ENCODE measurements at places on chromosomes 4 and X.

DNA sequence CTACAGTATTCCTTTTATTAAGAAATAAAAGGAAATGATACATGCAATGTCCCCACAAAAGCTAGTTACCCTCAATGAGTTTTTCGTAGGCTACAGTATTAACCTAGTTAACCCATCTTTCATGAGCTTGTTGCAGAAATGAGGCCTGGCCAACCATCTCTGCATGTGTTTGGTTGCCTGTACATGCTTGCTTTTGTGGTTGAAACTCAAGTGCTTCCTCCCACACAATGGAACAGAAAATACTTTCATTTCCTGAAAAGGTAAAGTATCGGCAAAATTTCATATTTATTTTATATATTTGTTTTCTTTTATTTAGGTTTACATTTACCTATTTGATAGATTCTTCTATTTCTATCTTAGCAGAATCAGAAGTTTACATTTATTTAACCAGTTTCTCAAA lies 214.6 kb upstream of the FAM241A start:
- no peak for DNase-seq

GRCh38 chr4:125390727-125391126 lies 76.0 kb downstream of the FAT4 start:
- no peak for DNase-seq

- peak; percentile 32 for DNase-seq
Measured at GRCh38 chr4:55396308-55397125, 760 bp downstream of the TMEM165 start.

DNA sequence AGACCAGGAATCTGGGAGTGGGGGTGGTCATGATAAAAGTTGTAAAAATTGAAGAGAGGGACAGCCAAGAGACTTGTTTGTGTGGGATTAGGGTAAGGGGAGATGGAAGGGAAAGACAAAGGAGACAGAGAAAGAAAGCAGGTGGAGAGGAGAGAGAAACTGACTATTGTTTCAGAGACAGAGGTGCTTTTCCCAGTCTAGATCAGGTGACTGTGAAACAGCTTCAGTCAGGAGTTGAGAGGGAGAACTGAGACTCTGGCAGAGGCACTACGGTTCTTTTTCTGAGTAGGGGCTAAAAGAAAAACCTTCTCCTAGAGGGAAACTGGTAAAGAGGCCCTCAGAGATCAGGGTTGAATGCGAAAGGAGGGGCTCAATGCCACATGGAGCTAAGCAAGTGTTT lies 106.4 kb downstream of the KDR start:
- DNase-seq = no peak

DNA sequence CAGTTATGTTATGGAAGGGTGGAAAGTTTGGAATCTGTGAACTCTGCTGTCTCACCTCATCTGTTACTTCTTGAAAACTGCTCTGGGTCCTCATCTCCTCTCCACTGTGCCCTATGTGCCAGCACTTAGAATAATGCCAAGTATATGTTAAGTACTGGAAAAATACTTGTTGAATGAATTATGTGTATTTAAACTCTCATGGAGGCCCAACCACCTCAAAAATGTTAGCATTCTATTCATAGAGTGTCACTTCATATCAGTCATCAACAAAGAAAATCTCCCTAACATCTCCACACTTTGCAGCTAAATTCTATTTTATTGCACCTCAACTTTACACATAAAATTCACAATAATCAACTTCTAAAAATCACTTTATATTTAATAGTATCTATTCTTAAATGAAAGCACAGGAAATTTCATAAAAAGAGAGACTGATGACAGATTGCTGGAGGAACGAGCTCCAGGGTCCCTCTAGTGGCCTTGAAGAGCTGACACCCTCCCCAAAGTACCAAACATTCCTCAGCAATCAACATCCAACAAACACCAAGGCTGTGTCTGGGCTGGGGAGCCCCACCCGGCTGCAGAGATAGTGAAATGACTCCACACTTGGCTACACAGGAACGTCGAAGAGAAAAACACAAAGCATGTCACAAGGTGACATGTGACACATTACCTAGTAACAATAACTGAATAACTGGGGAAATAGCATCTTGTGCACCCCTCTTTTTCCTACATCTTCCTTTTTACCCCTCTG lies 45.8 kb downstream of the SLC39A8 start:
- peak; percentile 1 for DNase-seq

DNA sequence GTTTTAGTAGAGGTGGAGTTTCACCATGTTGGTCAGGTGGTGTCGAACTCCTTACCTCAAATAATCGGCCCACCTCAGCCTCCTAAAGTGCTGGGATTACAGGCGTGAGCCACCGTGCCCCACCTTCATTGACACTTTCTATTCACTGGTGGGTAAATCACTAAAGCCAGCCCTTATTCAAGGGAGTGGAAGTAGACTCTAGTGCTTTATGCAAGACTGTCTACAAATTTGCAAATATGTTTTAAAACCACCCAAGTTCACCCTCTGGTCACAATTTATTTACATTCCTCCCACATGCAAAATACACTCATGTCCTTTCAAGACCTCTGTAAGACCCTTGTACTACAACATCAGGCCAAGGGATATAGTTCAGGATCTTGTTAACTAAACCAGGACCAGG lies 45.0 kb downstream of the SLC34A2 start:
- DNase-seq = no peak

- DNase-seq = no peak
Measured at GRCh38 chr4:8016527-8016926, 76.9 kb upstream of the AFAP1 start.

DNA sequence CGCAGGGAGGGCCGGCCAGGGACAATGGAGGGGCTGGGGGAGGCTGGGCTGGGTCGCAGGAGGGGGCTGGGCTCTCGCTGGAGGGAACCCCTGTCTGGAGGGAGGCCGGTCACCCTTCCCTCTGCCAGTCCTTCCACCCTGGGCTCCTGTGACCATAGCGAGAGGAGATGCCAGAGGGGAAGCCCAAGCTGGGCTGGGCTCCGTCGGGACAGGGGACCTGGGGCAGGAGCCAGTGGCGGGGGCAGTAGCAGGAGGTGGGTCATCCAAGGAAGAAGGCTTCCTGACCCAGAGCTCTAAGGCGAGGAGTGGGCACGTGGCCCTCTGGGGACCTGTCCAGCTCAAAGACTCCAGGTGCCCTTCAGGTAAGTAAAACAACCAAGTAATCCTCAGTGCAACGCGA lies 16.9 kb downstream of the CTAG1B start:
- no peak for DNase-seq

GRCh38 chrX:119682019-119682989 lies 10.7 kb downstream of the SEPTIN6 start:
- no peak for DNase-seq

- DNase-seq = no peak
Measured at GRCh38 chr4:73869130-73870055, at the start of gene CXCL1. TSS of gene CXCL1 (plus strand) at chr4:73869393. CDS start at chr4:73869471, 78 bp downstream.

DNA sequence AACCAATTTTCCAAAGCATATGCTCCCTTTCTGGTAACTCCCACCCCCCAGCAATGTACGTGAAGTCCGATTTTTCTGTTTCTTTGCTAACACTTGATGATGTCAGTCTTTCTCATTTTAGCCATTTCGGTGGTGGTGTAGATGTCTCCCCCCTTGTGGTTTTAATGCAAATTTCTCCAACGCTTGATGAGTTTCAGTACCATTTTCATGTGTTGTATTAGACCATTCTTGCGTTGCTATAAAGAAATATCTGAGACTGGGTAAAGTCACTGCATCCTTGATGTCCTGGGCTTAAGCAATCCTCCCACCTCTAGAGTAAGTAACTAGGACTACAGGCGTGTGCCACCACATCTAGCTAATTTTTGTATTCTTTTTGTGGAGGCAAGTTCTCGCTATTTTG lies 148.4 kb upstream of the VCX3A start:
- no peak for DNase-seq
